ENCODE measurements at places on chromosomes 13 and 19.

GRCh38 chr13:24627090-24627714 lies 53.0 kb upstream of the ATP12A start:
- DNase-seq, result no peak

- DNase-seq, result no peak
These were observed 1319.2 kb upstream of the SLC10A2 start for GRCh38 chr13:104385404-104385803.

GRCh38 chr19:8446061-8446709 lies 1.4 kb downstream of the HNRNPM start:
- no peak for DNase-seq

GRCh38 chr13:47798906-47799305 lies 202.2 kb downstream of the SUCLA2 start:
- no peak for DNase-seq

- peak; percentile 62 for DNase-seq
These were observed 36.3 kb downstream of the ELF1 start for GRCh38 chr13:40982772-40983171.

DNA sequence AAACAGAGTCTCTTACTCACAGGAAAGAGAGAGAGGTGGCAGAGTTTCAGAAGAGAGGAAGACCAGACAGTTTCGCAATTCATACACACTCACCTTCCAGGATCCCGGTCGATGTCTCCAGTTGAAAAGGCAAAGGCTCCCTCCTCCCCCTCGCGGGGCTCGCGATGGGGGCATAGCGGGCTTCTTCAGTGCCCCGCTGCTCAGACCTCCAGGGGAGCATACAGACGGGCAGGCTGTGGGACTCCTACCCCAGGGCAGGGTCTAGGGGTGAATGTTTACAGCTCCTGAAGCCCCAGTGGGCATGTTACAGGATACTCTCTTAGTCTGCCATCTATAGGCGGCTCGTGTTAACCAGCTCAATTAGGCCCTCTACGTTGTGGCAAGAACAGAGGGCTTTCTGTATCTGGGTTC lies 139.2 kb downstream of the SLITRK5 start:
- no peak for DNase-seq

DNA sequence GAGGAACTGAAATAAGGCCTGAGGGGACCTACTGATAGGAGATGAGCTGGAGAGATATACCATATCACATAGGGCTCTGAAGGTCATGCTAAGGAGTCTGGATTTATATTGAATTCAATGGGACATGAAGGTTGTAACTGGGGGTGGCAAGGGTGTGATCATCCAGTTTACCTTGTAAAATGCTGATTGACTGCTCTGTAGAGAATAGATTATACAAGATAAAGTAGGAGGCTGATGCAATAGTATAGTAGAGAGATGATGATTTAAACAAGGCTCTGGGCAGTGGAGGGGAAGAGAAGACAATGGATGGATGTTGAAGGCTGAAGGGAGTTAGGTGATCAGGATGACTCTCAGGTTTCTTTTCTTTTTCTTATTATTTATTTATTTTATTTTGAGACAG lies 18.0 kb upstream of the PAN3 start:
- DNase-seq, result no peak

- DNase-seq, result peak; percentile 73
These were observed 149.8 kb downstream of the DLEU7 start for GRCh38 chr13:50693727-50694126.

DNA sequence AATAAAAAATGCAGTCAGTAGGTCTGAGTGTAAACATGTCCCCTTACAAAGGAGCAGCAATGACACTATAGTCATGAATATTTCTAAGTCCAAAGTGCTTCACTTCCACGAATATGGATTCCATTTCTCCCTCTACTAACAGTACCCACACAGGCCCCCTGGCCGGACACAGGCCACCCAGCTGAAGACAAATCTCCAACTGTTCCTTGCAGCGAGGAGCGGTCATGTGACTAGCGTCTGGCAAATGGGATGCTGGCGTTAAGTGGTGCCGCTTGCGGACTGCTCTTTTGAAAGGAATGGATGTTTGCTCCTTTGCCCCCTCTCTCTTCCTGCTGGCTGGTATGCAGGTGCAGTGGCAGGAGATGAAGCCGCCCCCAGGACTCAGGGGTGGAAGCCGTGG lies 16.2 kb downstream of the PPP1R12C start:
- DNase-seq, result no peak

GRCh38 chr13:110872034-110872767 lies 42.7 kb downstream of the ANKRD10 start:
- DNase-seq, result no peak

DNA sequence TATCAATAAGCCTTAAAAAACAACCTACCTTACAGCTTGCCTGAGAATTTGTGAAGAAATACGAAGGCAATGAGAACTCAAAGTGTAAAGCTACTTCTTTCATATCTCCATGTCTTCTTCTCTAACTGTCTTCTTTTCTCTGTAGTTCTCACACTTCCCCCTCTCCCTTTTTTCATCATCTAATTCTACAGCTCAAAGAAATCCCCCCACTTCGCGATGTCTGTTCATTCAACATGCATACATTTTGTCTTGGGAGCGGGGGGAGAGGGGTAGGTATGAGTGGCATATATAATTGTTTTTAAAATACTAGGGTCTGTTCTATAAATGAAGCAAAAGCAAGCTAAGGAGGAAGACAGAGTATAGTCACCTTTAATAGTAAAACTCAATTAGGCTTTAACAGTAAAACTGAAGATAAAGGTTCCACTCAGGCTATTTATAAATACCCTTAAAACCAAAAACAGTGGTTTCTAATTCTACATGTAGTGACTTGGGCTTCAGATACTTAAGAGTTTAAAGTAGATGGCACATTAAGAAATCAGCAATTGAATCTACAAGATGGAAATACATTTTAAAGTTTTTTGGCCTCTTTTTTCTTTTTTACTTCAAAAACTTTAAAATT lies 106.9 kb downstream of the KLF12 start:
- DNase-seq, result no peak

DNA sequence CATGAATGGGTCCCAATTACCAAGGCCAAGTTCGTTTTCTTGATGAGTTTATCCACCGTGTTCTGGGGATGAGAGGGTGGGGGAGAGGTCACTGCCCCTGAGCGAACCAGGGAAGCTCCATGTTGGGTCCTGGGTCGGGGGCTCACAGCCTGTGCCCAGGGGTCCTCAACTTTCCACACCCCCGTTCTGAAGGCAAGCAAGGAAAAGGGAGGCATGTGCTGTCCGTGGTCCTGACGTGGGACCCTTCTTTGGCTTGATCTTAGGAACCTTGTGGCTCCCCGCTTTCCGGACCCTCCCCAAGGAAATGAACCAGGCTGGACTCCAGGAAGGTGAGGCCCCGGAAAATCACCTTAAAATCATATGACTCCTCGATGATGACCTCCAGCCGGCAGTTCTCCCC lies 18.2 kb upstream of the MEIS3 start:
- peak; percentile 38 for DNase-seq

DNA sequence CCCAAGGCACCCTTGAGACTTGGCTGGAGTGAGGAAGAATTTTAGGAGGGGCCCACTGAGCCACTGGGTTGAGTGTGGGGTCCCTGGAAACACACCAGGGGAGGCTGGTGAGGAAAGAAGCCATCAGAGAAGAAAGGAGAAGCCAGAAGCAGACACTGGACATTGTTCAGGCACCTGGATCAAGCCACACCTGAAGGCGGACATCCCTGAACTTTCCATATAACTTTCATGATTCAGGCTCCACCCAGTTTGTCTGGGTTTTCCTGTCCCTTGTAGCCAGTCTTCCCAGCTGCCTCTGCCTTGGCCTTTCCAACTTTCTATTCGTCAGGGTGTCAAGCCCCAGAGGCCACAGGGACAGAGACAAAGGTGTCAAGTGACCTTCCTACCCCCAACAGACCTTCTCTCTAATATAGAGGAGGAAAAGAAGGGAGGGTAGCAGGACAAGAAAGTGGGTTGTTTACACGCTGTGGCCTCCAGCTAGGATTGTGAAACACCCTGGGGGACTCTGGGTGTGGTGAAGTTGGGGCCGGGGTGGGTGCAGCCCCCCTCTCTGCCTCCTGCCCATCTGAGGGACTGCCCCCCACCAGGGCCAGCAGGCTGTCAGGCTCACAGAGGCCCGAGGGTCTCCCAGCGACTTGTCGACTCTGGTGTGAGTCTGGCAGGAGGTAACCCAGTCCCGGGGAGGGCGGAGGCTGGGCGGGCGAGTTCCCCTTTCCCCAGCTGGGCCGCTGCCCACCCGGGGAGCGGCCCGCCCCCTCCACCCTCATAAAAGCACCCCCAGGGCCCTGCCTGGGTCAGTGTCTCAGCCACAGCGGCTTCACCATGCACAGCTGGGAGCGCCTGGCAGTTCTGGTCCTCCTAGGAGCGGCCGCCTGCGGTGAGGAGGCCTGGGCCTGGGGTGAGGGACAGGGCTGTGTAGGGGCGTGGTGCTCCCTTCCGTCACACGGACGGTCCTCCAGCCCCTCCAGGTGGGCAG lies at the start of gene CFD:
Gene CFD (plus strand): TSS at position 797 of the 976 bp plus-strand sequence. CDS start 26 bp downstream, at position 823.
- peak; percentile 89 for DNase-seq

GRCh38 chr19:50565984-50566903 lies 2.0 kb downstream of the LRRC4B start:
- DNase-seq, result no peak

DNA sequence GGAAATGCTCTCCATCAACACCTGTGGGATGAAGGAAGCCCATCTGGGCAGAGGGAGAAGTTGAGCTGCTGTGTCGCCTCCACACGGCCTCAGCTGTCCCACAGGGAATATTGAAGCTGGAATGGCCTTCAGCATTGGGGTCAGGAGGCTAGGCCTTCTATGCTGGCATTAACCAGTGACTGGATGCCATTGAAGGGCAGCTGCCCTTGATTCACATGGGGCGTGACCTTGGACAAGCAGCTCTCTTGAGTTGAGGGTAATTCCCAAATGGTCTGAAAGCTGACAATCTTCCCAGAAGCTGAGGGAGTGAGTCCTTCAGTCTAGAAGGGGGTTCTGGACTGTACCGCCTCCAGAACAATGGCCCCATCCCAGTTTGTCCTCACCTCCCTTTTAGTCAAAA lies 6.7 kb downstream of the BCL3 start:
- DNase-seq, result no peak

DNA sequence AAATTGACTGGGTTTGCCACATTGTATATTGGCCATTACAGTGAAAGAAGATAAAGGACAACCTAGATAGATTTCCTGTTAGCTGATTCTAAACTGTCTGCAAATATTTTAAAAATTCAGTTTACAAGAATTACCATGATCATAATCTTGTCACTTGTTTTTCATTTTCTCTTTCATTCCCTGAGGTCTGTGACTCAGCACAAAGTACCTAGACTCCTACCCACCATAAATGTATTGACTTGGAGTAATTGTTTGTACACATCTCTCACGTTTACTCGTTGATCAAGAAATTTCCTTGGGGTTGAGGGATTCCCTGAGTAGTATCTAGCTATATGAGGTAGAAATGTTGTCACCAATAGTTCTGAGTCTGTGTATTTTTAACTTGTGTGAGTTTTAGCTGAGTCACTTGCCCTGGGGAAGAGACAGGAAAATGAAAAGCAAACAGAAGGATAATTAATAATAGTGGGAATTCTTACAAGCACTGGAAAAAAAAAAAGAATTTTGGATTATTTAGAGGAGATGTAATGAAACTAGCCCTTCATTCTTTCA lies 299.2 kb upstream of the DACH1 start:
- DNase-seq, result no peak

GRCh38 chr13:32330441-32330840 lies 15.1 kb downstream of the BRCA2 start:
- no peak for DNase-seq

DNA sequence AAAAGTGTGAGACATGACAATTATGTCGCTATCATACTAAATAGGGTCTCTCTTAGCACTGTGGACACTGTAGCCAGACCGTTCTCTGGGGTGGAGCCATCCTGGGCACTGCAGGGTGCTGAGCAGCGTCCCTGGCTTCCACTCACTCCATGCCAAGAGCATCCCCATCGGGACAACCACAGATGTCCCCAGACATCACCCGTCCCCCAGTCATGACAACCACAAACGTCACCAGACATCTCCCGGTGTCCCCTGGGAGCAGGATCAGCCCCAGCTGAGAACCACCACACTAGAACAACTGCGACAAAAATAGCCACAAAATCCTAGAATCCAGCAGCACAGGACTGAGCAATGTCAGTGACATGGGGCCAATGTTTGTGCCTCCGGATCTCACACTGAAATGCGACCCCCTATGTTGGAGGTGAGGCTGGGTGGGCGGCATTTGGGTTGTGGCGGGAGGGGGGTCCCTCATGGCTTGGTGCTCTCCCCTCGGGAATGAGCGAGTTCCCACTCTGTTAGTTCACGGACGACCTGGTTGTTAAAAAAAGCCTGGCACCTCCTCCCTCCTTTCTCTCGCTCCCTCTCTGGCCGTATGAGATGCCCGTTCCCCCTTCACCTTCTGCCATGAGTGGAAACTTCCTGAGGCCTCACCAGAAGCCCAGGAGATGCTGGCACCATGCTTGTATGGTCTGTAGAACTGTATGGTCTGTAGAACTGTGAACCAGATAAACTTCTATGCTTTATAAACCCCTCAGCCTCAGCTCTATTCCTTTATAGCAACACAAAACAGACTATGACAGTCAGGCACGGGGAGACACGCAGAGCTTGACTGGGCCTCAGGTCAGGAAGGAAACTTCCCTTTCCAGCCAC lies 93.9 kb downstream of the GADD45B start:
- DNase-seq, result no peak

DNA sequence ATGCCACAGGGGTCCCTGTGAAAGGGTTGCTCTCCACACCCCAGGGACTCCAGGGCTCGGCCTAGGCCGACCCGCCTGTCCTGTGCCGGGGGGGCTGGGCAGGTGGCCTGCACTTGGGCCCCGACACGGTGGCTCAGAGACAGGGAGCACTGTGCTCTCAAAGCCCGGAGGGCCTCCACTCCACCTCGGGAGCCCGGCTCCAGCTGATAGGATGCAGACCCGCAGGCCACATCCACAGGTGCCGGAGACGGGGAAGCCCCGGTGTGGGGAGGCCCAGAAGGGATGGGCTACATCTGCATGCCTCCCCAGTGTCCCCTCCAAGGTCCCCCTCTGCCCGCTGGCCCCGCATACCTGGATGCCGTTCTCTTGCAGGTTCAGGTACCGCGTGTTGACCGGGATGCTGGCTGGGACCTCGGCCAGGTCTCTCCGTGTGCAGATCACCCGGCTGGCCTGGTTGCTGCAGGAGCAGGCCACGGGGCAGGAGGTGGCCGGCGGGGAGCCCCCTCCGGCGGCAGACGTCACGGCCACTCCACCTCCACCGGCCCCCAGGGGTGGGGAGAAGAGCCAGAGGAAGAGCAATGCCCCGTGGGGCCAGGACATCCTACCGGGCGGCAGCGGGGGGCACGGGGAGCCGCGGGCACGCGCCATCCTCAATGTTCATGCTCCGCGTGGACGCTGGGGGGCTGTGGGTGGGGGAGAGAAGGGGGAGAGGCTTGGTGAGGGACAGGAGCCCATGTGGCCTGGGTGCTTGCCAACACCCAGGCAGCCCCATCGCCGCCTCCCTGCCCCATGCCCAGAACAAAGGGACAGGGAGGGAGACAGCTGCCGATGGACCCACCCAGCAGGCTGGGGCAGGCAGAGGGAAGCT lies 19.8 kb downstream of the LRRC4B start:
- no peak for DNase-seq

- DNase-seq, result no peak
These were observed 6.6 kb upstream of the DACH1 start for GRCh38 chr13:71873418-71874247.
